Prostate gland (tissue), 2 donors: ENCODE measurements at places on chromosomes 4 and X. TPM values are rescaled to one million over a fixed set of nuclear protein-coding genes. Genes with fewer than 3 reads are reported as not detected.

Gene RAI2
- 19.1 TPM for total RNA-seq

Gene CLCN4
- total RNA-seq: 15.3 TPM

Gene INTU
- total RNA-seq: 6.1 TPM

Gene DACH2
- 0.40 TPM for total RNA-seq

Gene PLK4
- total RNA-seq: 14.6 TPM

Gene TEX13B
- total RNA-seq: not detected

Gene RBM46
- 11.9 TPM for total RNA-seq

Gene GLOD5
- not detected for total RNA-seq

Gene UBL4A
- 53.7 TPM for total RNA-seq

DNA sequence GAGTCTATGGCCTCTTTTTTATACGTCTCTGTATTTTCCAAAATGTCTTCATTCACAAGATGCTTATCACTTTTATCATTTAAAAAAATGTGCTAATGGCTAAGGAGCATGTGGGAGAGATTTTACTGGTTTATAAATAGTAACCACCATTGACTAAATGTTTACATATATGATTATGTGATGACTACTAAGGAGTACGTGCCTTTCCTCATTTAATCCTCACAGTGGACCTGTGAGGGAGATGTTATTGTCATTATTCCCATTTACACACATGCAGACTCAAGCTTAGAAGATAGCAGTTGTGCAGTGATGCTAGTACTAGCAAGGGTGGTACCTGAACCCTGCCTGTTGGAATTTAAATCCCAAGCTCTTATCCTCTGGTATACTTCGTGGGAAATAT is 2.4 kb downstream of the SRD5A3 start:
- H3K27me3 ChIP-seq: no peaks in the 10 kb centered on the region
- no peak for DNase-seq
- no peak overlapping the region for H3K27ac ChIP-seq
- peaks cover 5% of the 10 kb centered on the region for H3K4me1 ChIP-seq
- H3K4me3 ChIP-seq: no peak overlapping the region

DNA sequence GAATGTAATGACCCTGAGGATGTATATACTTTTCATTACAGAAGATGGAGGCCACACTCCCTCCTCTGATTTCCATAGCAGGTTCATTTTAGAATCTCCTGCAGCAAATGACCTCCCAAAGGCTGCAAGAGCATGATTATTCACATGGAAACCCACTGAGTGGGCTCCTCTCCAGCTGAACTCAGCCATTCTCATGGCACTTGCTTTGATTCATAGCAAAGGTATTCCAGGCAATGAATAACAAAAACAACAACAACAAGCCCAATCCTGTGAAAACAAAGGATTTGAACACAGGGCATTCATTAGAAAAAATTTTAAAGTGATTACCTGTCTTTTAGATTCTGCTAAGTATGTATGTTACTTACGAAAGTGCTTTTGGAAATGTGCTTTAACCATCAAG is 894.0 kb upstream of the FRG1 start:
- no peaks in the 10 kb centered on the region for H3K4me1 ChIP-seq
- DNase-seq: no peak
- H3K27me3 ChIP-seq: no peaks in the 10 kb centered on the region
- H3K27ac ChIP-seq: no peak overlapping the region
- no peak overlapping the region for H3K4me3 ChIP-seq
- no peaks in the 10 kb centered on the region for H3K36me3 ChIP-seq

GRCh38 chr4:37951461-37952352 is 8.5 kb upstream of the PTTG2 start:
- no peak overlapping the region for H3K4me3 ChIP-seq
- no peaks in the 10 kb centered on the region for H3K27me3 ChIP-seq
- H3K27ac ChIP-seq: no peak overlapping the region
- DNase-seq: no peak
- H3K4me1 ChIP-seq: no peaks in the 10 kb centered on the region
- no peaks in the 10 kb centered on the region for H3K36me3 ChIP-seq

DNA sequence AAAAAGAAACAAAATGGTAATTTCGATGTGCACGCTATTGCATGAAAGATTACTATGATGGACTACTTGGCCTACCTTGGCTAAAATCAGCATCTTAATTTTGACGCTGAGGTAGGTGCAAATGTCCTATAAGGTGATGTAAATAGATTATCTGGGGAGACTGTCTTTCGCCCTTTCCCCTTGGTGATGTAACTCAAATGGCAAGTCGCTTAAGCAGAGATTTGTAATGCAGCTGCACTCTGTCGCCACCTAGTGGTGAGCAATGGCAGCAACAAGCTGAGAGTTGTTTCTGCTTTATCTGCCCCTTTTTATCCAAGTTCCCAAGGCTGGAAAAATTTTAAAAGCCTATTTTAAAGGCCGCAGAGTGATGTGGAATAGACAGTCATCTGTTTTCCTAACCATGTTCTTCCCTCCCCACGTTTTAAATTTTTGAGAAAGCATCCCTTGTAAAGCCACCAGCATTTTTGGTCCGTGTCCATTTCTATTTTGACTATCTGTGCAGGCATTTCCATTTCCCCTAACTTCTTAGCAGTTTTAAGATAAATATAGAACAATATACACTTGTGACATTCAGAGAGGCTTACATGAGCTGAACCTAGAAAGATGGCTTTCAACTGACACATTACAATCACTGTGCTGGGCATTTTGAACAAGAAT is 62.4 kb upstream of the PDLIM3 start:
- no peaks in the 10 kb centered on the region for H3K4me1 ChIP-seq
- no peaks in the 10 kb centered on the region for H3K27me3 ChIP-seq
- H3K4me3 ChIP-seq: no peak overlapping the region

- H3K4me1 ChIP-seq: no peaks in the 10 kb centered on the region
- DNase-seq: no peak
- no peak overlapping the region for H3K4me3 ChIP-seq
- H3K36me3 ChIP-seq: no peaks in the 10 kb centered on the region
- no peaks in the 10 kb centered on the region for H3K27me3 ChIP-seq
- H3K27ac ChIP-seq: no peak overlapping the region
Measured at GRCh38 chr4:71607780-71608677, 175.8 kb downstream of the GC start.

DNA sequence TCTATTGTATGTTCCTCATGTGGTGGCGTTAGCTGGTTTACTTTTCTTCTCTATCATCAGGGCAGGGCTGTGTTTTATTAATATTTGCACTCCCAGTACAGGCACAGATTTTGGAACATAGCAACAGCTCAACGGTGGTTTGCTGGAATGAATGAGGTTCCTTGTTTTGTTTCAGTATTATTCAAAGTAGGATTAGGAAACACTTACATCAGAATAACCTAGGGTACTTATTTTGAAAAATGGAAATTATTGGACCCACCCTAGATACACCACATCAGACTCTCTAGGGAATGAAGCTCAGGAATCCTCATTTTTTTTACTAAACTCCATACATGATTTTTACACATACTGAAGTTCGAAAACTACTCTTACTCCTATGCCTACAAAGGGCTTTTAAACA is 108.8 kb upstream of the ENPEP start:
- no peak overlapping the region for H3K27ac ChIP-seq
- no peaks in the 10 kb centered on the region for H3K4me1 ChIP-seq
- no peaks in the 10 kb centered on the region for H3K36me3 ChIP-seq
- no peak overlapping the region for H3K4me3 ChIP-seq
- no peaks in the 10 kb centered on the region for H3K27me3 ChIP-seq

DNA sequence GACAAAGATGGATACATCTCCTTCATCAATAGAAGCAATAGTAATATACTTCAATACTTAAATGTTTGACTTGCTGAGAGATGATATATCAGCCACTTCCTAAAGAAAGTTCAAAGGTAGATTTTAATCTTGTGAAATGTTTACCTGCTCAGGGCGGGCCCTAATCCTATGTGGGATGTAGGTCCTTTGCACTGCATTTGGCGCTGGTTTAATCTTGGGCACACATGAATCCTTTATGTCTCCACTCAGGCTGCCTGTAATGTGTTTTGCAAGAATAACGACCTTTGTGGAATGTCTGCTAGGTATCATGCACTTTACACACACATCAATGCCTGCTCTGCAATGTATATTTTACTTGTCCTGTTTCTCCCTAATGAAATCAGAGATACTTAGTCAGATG is 368.7 kb downstream of the GBA3 start:
- H3K36me3 ChIP-seq: no peaks in the 10 kb centered on the region
- H3K27ac ChIP-seq: no peak overlapping the region
- H3K4me3 ChIP-seq: no peak overlapping the region
- H3K27me3 ChIP-seq: no peaks in the 10 kb centered on the region
- no peaks in the 10 kb centered on the region for H3K4me1 ChIP-seq
- no peak for DNase-seq

DNA sequence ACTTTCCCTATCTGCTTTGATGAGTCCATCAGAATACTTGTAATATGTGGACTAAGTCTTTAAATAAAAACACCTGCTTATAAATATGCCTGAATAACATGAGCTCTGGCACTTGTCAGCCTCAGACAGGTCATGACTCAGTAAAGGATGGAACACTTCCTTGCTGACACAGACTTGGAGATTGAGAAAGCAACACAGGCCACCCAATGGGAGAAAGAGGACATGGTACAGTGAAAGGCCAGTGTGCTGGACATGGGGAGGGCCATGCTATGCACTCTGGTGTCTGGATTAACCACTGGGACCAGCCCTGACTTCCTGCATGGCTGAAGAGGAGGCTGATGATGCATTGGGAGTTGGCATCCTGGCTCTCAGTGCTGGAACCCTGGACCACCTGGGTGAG is 149.5 kb downstream of the DHRSX start:
- H3K27ac ChIP-seq: no peak overlapping the region
- H3K36me3 ChIP-seq: no peaks in the 10 kb centered on the region
- no peak for DNase-seq

DNA sequence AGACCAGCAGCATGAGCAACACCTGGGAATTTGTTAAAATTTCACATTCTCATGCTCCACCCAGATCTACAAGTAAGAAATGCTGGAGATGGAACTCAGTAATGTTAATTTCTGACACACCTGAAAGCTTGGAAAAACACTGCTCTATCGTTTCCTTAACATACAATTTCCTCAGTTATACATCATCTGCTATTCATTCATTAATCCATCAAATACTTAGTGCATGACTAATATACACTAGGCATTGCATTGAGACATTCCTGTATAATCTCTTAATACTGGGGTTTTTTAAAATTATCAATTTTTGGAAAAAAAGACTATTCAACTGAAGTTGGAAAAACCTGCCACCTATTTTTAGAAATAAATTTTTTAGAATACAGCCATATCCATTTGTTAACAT is 106.1 kb downstream of the CHM start:
- no peak overlapping the region for H3K4me3 ChIP-seq
- no peaks in the 10 kb centered on the region for H3K36me3 ChIP-seq
- H3K27me3 ChIP-seq: no peaks in the 10 kb centered on the region
- no peak overlapping the region for H3K27ac ChIP-seq

DNA sequence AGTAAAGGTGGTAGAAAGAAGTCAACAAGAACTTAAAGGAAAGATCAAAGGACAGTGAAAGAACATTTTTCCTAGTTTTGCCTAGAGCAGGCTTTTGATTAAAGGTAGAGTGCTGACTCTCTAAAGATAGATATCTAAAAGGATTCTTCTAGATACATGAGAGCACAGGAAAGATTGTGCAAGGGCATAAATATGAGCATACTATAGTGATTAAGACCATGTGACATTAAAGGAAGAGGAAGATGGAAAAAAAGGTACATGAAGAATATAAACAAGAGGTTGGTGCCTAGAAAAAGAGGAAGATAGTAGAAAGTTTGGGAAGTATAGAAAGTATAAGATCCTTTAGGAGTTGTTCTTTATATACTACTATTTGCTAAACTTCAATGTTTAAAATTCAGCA is 26.1 kb upstream of the TET2 start:
- H3K36me3 ChIP-seq: no peaks in the 10 kb centered on the region
- H3K4me1 ChIP-seq: no peaks in the 10 kb centered on the region
- no peak overlapping the region for H3K27ac ChIP-seq
- no peak for DNase-seq
- H3K27me3 ChIP-seq: no peaks in the 10 kb centered on the region

- no peak for DNase-seq
- H3K27me3 ChIP-seq: no peaks in the 10 kb centered on the region
- no peaks in the 10 kb centered on the region for H3K36me3 ChIP-seq
- H3K4me3 ChIP-seq: no peak overlapping the region
Measured at GRCh38 chr4:34492414-34492813, 1751.9 kb downstream of the ARAP2 start.

GRCh38 chrX:68650491-68650890 is 3.0 kb downstream of the STARD8 start:
- H3K27ac ChIP-seq: no peak overlapping the region
- H3K36me3 ChIP-seq: no peaks in the 10 kb centered on the region
- no peaks in the 10 kb centered on the region for H3K27me3 ChIP-seq
- DNase-seq: no peak
- H3K4me1 ChIP-seq: no peaks in the 10 kb centered on the region

- DNase-seq: no peak
- no peaks in the 10 kb centered on the region for H3K36me3 ChIP-seq
- H3K4me3 ChIP-seq: no peak overlapping the region
- H3K4me1 ChIP-seq: no peaks in the 10 kb centered on the region
- no peak overlapping the region for H3K27ac ChIP-seq
Measured at GRCh38 chr4:64889906-64890610, 480.8 kb upstream of the TECRL start.

DNA sequence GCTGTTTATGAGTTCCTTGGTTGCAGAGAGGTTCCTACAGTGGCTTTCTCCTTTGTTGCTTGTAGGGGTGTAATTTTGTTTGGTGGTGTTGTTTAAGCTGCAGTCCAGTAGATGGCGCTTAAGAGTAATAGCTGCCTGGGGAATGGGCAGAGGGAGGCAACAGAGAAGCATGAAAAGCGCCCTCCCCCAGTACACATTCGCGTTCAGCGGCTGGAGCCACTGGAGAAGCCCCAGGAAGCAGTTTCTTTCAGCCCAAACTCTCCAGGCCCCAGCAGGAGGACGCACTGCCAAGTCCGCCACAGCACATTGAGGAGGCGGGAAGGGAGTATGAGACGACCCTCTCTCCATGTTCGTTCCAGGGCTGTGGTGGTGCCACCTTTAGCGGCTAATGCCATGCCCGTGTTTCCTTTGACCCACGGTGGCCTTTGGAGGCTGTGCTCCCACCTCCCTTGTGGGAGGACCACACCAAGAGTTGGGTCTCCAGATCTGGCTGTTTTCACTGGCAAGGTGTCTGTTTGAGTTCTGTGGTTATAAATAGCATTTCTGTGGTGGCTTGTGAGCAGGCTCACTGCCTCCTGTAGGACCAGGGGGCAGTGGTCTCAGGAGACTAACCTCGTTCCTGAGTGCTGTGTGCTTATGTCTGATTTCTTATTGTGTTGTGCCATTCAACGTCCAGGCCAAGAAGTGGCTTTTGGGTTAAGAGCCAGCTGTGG is 252.3 kb downstream of the ARHGAP10 start:
- H3K27me3 ChIP-seq: no peaks in the 10 kb centered on the region
- DNase-seq: no peak
- H3K27ac ChIP-seq: no peak overlapping the region
- no peaks in the 10 kb centered on the region for H3K4me1 ChIP-seq
- no peak overlapping the region for H3K4me3 ChIP-seq
- no peaks in the 10 kb centered on the region for H3K36me3 ChIP-seq

- H3K4me3 ChIP-seq: no peak overlapping the region
- no peaks in the 10 kb centered on the region for H3K36me3 ChIP-seq
- no peaks in the 10 kb centered on the region for H3K27me3 ChIP-seq
- H3K27ac ChIP-seq: no peak overlapping the region
- no peak for DNase-seq
- no peaks in the 10 kb centered on the region for H3K4me1 ChIP-seq
Measured at GRCh38 chrX:23497919-23498318, 163.3 kb downstream of the PTCHD1 start.

GRCh38 chrX:120768681-120769080 is 107.0 kb downstream of the CT47B1 start:
- no peaks in the 10 kb centered on the region for H3K4me1 ChIP-seq
- H3K4me3 ChIP-seq: no peak overlapping the region
- no peak overlapping the region for H3K27ac ChIP-seq
- no peaks in the 10 kb centered on the region for H3K36me3 ChIP-seq
- H3K27me3 ChIP-seq: no peaks in the 10 kb centered on the region
